ENCODE measurements at places on chromosomes 3 and 15.

DNA sequence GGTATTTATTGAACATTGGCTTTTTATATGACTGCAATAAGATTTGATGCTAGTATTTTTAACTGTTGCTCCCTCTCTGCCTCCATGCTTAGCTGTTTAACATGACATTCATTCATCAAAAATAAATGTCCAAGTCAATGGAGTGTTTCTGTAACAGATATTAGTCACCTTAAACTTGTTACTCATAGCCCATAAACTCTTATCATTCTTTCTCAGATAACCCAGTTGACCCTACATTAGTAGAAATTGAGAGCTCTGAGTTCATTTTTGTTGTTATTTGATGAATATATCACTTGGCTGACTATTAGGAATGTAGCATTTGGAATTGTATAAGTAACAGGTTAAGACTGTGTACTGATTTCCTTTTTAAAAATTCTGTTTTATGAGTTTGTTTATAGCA lies 201.1 kb downstream of the UBE2E2 start:
- no peak for DNase-seq

DNA sequence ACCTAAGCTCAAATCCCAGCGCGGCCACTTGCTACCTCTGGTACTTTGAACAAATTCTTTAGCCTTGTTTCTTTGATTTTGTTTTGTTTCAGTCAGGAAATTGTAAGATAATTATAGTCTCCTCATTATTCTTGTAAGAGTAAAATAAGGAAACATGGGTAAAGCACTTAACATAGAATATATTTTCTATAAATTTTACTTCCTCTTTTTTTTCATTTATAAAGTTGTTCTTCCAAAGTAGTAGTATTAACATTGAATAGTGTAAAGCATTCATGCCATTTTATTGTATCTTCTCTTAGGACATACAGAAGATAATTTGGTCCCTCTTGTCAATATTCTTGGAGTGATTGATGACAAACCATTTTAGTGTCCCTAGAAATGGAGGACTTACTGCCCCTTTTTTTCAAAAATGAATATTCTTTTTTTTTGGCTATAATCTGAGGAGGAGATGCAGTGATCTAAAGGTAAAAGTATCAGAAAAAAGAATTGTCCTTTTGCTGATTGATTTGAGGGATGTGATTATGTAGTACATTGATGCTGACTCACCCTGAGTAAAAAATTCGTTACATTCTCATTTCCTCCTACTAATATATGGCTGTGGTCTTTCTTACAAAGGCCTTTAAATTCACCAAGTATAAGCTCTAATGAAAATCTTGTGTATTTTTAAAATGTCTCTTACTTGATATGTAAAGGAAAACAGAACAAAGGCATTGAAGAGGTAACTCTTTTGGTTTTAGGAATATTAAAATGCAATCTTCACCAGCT lies 51.0 kb downstream of the ALCAM start:
- no peak for DNase-seq

- DNase-seq, result no peak
These were observed 40.3 kb upstream of the ZBED2 start for GRCh38 chr3:111635403-111635802.

DNA sequence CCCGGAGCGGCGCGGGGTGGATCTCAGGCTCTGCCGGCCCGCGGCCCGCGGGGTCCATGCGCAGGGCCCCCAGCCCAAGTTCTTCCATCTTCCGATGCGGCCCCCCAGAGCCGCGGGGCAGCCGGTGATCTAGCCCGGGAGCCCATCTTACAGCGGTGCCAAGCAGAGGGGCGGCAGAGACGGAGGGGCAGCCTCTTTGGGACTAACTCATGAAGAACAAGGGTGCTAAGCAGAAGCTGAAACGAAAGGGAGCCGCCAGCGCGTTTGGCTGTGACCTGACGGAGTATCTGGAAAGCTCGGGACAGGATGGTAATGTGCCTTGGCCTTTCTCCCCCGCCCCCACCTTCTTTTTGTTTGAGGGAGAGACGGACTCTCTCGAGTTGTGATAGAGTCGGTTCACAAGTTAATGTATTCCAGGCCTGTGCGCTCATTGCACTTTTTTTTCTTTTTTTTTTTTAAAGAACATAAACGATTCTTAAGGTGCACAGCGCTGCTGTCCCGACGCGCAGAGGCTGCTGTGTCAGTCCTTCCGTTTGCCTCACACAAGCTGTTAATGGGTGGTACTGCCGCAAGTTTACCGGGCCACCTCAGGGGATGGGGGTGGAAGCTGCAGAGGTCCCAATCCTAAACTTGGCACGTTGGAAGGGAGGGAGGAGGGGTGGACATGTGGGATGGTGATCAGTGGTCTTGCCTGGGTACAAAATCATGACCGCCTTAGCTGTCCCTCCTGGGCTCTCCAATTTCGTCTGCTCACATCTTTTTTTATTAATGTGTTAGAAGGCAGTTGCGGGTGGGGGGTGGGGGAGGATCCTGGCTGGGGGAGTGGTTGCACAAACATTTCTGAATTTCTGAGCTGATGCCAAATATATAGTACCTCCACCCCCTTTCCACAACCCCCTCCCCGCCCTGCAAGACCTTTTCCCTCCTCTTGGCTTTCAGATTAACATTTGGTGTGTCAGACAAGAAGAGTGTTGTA lies 801 bp downstream of the ARHGAP31 start:
- DNase-seq, result no peak

- DNase-seq, result no peak
These were observed 306.8 kb upstream of the ATP11B start for GRCh38 chr3:182486463-182486862.

- DNase-seq, result no peak
These were observed 5.0 kb upstream of the LYSMD4 start for GRCh38 chr15:99738021-99738847.

DNA sequence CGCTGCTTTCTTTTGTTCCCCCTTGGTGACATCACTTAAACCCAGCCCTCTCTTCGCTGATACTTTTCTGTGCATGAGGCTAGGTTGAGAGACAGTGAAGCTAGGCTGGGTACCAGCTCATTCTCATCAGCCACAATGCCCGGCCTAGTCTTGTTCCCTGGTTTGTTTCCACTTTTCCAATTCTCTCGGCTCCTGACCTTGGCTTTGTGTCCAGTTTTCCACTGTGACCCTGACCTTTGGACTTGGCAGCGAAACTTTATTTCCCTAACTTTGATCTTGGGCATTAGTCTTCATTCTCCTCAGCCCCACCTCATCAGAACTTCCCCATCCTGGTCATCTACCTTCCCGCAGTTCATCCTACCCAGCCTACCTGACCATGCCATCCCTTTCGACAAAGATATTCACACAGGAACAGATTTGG lies 908 bp upstream of the ADPGK start:
- no peak for DNase-seq

DNA sequence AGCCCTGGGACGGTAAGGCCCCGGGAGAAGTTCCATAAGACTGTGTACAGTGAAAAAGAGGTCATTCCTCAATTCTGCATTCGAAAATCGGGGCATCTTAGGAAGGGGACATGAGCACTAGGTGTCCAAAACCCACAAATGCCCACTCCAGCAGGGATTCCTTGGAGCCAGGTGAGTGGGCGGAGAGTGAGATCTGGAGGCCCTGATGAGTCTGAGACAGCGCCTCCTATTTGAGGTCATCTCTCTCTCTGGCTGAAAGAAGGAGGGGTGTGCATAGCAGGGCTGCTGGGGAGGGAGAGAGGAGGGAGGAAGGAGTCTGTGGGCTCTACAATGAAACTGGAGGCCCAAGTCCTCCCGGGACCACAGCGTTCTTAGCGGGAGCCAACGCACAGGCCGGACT lies 38.1 kb upstream of the LACTB start:
- DNase-seq, result no peak

- DNase-seq, result peak; percentile 29
These were observed 73.1 kb downstream of the XXYLT1 start for GRCh38 chr3:195197765-195198425.

- peak; percentile 80 for DNase-seq
These were observed 9.1 kb downstream of the LIPC start for GRCh38 chr15:58440922-58441321.

GRCh38 chr15:22823495-22824128 lies 14.9 kb upstream of the NIPA2 start:
- no peak for DNase-seq

- no peak for DNase-seq
These were observed 59.2 kb upstream of the HERC1 start for GRCh38 chr15:63892794-63893441.

DNA sequence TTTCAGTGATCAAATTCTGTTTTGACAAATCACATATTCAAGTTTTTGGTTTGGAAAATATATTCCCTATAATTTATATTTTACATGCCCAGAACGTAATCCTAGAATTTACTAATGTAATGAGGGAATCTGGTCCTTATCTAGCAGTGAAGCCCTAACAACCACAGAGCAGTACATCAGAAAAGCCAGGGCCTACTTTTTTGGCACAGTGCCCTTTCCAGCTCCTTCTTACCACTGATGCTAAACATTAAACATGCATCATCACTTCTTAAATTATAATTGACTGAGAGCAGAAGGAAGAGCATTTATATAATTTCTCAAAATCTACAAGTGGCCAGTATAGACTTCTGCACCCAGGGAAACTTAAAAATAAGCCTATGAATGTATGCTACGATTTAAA lies 66.7 kb downstream of the FBXL22 start:
- no peak for DNase-seq

- no peak for DNase-seq
These were observed 46.8 kb upstream of the GATM start for GRCh38 chr15:45425135-45425534.

DNA sequence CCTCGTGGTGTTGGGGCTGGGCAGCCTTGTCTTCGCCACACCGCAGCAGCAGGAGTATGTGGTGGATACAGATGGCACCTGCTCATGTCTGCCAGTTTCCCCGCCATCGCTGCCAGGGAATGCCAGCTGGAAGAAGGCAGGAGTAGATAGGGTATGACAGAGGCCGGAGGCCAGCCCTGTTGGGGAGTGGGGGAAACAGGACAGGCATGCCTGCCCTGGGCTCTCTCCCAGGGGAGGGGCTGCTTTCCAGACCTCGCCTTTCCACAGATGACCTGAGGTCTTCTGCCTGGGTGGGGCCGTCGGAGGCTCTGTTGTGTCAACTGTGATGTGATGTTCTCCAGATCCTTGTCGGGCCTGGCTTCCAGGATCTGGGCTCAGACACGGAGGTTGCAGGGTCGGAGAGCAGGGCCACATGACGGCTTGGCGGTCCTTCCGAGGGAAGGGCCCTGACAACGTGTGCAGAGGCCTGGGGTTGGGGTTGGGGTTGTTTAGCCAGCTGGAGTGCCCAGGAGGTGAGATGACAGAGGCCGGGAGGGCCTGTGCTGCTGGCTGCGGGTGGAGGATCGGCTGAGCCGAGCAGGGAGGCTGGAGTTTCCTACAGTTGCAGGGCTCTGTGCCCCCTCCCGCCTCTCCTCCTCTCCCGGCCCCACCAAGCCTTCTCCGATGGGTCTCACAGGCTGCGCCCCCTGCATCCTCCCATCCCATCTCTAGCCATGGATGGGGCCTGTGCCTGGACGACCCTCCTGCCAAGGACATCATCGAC lies 102.0 kb downstream of the TBC1D2B start:
- DNase-seq, result no peak

Data from ureter (tissue), 1 donor.